SJCRH30 (cell line): ENCODE measurements at places on chromosomes 16 and 17. TPM values are rescaled to one million over a fixed set of nuclear protein-coding genes. Genes with fewer than 3 reads are reported as not detected.

DNA sequence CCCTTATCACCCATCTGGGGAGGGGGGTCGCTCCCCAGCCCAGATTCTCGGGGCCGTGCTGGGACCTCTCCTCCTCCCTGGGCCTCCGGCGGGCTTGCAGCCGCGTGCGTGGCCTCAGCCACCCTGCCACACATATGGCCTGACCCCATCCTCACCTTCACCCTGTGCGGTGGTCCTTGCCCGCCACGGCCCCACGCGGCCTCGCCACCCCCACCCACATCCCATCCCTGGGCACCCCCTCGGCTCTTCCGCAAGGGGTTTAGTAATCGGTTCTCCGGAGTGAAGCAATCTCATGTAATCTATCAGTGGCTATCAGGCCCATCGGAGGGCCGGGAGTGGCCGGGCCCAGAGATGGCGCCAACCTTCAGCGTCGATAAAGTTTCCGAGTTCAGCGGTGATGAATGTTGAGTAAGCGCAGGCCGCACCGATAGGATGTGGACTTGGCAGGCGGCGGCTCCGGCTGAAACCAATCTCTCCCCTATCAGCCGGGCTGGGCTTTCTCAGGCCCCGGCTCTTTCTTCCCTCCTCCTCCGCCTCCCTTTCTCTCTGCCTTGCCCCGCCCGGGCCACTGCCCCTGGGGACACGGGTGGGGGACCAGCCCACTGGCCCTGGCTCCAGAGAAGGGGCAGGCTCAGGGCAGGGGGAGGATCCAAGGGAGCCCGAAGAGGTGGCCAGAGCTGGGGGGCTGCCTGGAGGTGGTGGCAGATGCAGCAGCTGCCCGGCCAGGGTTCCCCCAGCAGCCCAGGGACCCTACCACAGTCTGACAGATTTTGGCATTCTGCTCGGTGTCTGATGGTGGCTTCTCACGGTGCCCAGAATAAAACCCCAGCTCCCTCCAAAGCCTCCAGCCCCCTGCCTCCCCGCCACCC, 20.8 kb downstream of the ZFPM1 start:
- DNase-seq: no peak
- no peaks in the 10 kb centered on the region for H3K36me3 ChIP-seq
- peaks cover 6% of the 10 kb centered on the region for H3K27me3 ChIP-seq
- no peak overlapping the region for H3K4me3 ChIP-seq
- peaks cover 15% of the 10 kb centered on the region; the same call in 1 of the 2 replicates for H3K4me1 ChIP-seq

SHISA6 gene
- total RNA-seq: not detected in 2 replicates

SEPTIN12 gene
- not detected in 2 replicates for total RNA-seq

SLC9A5 gene
- 1.4 and 1.7 TPM in 2 replicates for total RNA-seq

- no peaks in the 10 kb centered on the region for H3K36me3 ChIP-seq
- H3K27ac ChIP-seq: no peak overlapping the region
- H3K4me3 ChIP-seq: no peak overlapping the region
- DNase-seq: no peak
- H3K27me3 ChIP-seq: no peaks in the 10 kb centered on the region
- H3K4me1 ChIP-seq: no peaks in the 10 kb centered on the region
Measured at GRCh38 chr16:51157698-51158097, 6.6 kb upstream of the SALL1 start.

TSNAXIP1 gene
- total RNA-seq: 0.33 and 0.49 TPM in 2 replicates

DNA sequence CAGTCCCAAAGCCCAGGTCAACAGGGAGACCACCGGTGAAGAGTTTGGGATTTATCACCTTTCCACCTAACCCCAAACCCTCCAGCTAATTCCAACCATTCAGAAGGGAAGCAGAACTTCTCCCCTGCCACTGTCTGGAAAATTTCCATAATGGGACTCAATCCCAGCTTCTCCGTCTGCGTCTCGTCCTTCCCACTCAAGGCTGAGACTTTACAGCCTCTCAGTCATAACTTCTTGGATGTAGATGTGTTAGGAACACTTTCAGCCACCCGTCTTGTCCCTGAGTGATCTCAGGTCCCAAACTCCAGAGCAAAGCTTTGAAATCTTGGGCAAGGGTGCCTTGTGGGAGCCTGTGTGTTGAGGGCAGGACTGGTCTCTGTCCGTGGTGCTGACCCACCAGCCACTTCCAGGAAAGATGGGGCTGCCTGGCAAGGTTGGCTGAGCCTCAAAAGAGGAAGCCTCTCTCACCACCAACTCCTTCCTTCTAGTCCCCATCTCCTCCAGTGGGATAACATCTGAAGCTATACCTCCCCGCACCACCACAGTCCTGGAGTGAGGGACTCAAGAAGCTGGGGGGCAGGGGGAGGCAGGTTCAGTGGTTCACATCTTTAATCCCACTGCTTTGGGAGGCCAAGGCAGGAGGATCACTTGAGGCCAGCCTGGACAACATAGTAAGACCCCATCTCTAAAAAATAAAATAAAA, 9.3 kb downstream of the GAS2L2 start:
- no peaks in the 10 kb centered on the region for H3K4me1 ChIP-seq
- no peak overlapping the region for H3K4me3 ChIP-seq
- peaks cover 22% of the 10 kb centered on the region for H3K27me3 ChIP-seq
- H3K36me3 ChIP-seq: no peaks in the 10 kb centered on the region

DNA sequence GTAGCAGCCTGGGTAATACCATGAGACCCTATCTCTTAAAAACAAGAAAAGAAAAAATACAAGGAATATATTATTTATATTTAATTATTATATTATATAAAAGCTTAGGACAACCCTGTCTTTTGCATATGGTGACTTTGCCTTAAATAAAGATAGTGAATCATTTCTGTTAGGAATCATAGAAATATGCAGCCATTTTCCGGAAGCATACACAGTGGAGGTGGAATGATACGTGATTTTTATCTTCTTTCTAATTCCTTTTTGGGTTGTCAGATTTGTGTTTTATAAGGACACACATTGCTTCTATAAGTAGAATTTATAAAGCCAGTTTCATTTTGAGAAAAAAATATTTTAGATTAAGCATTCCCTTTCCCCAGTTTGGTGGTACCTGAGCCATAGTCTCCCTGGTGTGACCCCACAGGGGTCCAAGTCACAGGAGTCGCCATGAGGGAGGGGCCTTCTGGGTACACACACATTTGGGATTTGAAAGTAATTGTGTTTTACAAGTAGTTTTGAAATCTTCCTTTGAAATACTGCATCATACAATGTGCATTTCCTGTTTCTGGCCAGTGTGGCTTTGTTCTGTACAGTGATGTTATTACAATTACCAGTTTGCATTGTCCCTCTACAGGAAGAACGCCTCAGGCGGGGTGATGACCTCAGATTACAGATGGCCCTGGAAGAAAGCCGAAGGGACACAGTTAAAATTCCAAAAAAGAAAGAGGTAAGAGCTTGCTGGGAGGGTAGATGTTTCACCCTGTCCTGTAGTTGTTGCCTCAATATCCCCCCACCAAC, 50.9 kb downstream of the B9D1 start:
- peaks cover 15% of the 10 kb centered on the region; the same call in 1 of the 2 replicates for H3K36me3 ChIP-seq
- H3K27ac ChIP-seq: no peak overlapping the region
- DNase-seq: no peak
- peaks cover 2% of the 10 kb centered on the region; the same call in 1 of the 2 replicates for H3K4me1 ChIP-seq
- H3K27me3 ChIP-seq: no peaks in the 10 kb centered on the region
- no peak overlapping the region for H3K4me3 ChIP-seq

GRCh38 chr16:84454611-84455010, 49.8 kb downstream of the MEAK7 start:
- H3K4me1 ChIP-seq: peaks cover 5% of the 10 kb centered on the region
- H3K27ac ChIP-seq: no peak overlapping the region
- no peak for DNase-seq
- H3K27me3 ChIP-seq: no peaks in the 10 kb centered on the region
- no peak overlapping the region for H3K4me3 ChIP-seq

DNA sequence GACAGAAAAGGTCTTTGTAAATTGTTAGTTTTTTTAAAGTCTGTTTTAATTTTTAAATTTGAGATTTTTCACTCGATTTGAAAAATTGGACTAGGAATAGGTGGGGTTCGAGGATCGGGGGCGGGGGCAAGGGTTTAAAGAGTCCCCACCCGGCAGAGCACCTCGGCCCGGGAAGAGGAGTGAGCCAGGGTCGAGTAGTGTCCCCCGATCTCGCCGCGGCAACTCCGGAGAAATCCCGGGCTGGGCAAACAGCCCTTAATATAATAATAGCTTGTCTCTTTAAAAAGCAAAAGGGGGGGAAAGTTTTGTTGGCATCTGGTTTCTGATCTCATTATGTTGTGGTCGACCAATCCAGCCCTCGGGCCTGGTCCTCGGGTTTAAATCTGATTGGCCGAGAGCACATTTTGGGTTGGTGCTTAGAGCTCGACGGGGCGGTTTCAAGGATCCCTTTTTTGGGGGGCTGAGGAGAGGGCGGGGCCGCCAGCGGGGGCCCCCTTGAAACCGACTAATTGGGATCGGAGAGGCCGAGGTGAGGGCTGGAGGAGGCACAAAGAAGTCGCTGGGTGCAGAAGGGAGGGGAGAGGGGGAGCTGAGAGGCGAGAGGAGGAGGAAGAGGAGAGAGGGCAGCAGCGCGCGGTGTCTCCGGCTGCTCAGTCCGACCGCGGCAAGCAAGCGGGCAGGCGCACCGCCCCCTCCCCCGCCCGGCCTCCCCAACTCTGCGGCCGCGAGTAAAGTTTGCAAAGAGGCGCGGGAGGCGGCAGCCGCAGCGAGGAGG, at the start of gene FZD2:
FZD2 (plus strand) TSS at position 653 of the 775 bp plus-strand sequence. CDS start 205 bp downstream, outside the sequence.
- no peaks in the 10 kb centered on the region for H3K27me3 ChIP-seq
- peak; percentile 97 for DNase-seq
- H3K4me3 ChIP-seq: peak within 1 kb of the TSS; percentile 81
- no peaks in the 10 kb centered on the region for H3K36me3 ChIP-seq

- H3K36me3 ChIP-seq: no peaks in the 10 kb centered on the region
- H3K4me3 ChIP-seq: no peak overlapping the region
- H3K27ac ChIP-seq: no peak overlapping the region
- H3K27me3 ChIP-seq: peaks cover 38% of the 10 kb centered on the region
- H3K4me1 ChIP-seq: no peaks in the 10 kb centered on the region
Measured at GRCh38 chr17:80447790-80448189, 28.6 kb downstream of the NPTX1 start.

- H3K4me1 ChIP-seq: no peaks in the 10 kb centered on the region
- no peak overlapping the region for H3K27ac ChIP-seq
- no peak for DNase-seq
- no peak overlapping the region for H3K4me3 ChIP-seq
Measured at GRCh38 chr16:69381231-69381630, 4.6 kb downstream of the TERF2 start.

ABCC12 gene
- not detected in 2 replicates for total RNA-seq

- H3K27ac ChIP-seq: peak overlapping the region; percentile 76
- DNase-seq: peak; percentile 55
- H3K4me3 ChIP-seq: peak overlapping the region; percentile 98
- H3K36me3 ChIP-seq: peaks cover 24% of the 10 kb centered on the region
- H3K27me3 ChIP-seq: no peaks in the 10 kb centered on the region
- H3K4me1 ChIP-seq: 0 out of 2 replicates have a peak, but pooled peaks cover 11% of the 10 kb centered on the region
Measured at GRCh38 chr16:67029254-67030096, 526 bp downstream of the CBFB start.

DNA sequence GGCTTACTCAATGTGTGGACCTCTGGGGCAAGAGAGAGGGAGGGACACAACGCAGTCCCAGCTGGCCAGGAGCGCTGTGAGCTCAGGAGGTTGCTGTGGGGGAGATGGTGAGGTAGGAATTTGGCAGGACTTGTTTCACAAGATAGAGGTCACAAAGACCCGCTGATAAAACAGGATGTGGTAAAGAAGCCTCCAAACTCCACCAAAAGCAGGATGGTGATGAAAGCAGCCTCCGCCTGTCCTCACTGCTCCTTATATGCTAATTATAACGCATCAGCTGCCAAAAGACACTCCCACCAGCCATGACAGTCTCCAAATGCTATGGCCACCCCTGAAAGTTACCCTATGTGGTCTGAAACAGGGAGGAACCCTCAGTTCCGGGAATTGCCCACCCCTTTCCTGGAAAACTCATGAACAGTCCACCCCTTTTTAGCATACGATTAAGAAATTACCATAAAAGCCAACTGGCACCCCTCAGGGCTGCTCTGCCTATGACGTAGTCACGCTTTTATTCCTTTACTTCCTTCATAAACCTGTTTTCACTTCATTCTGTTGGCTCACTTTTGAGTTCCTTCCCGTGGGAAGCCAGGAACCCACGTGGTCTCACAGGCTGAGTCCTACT, 5.3 kb upstream of the EIF4A3 start:
- H3K27me3 ChIP-seq: no peaks in the 10 kb centered on the region
- peak; percentile 54 for DNase-seq
- no peak overlapping the region for H3K27ac ChIP-seq
- H3K4me3 ChIP-seq: no peak overlapping the region

TBX6 gene
- total RNA-seq: 0.18 and 0.73 TPM in 2 replicates

ZNF286A gene
- 164 and 212 TPM in 2 replicates for total RNA-seq

PRCD gene
- total RNA-seq: 2.1 and 3.4 TPM in 2 replicates

GRCh38 chr16:76081967-76082366, 195.2 kb upstream of the CNTNAP4 start:
- H3K4me1 ChIP-seq: no peaks in the 10 kb centered on the region
- no peaks in the 10 kb centered on the region for H3K27me3 ChIP-seq
- H3K4me3 ChIP-seq: no peak overlapping the region

GRCh38 chr17:49980703-49981197, 11.8 kb downstream of the DLX4 start:
- no peak overlapping the region for H3K27ac ChIP-seq
- H3K4me1 ChIP-seq: peaks cover 13% of the 10 kb centered on the region
- DNase-seq: no peak

LHX1 gene
- total RNA-seq: 0.43 and 0.59 TPM in 2 replicates
